ENCODE measurements at places on chromosomes 13 and 19. TPM values are rescaled to one million over a fixed set of nuclear protein-coding genes. Genes with fewer than 3 reads are reported as not detected.

Gene ZNF829
- total RNA-seq, result 3.7 TPM

Gene FBN3
- not detected for total RNA-seq

Gene NCCRP1
- total RNA-seq, result 9.5 TPM

Gene FFAR3
- total RNA-seq, result not detected

Gene PGLYRP2
- total RNA-seq, result not detected

Gene C19orf53
- 45.8 TPM for total RNA-seq

Gene SLITRK1
- not detected for total RNA-seq

Gene PTGIR
- not detected for total RNA-seq

Gene KLK8
- 91.1 TPM for total RNA-seq

Gene CD37
- total RNA-seq, result not detected

Gene RXFP2
- not detected for total RNA-seq

Gene TEX29
- total RNA-seq, result not detected

Gene SIGLEC5
- total RNA-seq, result not detected

Gene C19orf85
- not detected for total RNA-seq

Gene FOXA3
- total RNA-seq, result not detected

Gene SELENOV
- not detected for total RNA-seq

Gene NLRP5
- not detected for total RNA-seq

Gene FAM216B
- not detected for total RNA-seq

Gene ZNF560
- 0.38 TPM for total RNA-seq

Gene RFPL4A
- not detected for total RNA-seq

Gene GGACT
- 9.0 TPM for total RNA-seq

Gene ZNF582
- total RNA-seq, result 1.1 TPM

Gene ZNF90
- total RNA-seq, result 2.7 TPM

Gene COL4A2
- total RNA-seq, result 7.6 TPM

Gene DBP
- total RNA-seq, result 6.6 TPM

Gene RNF17
- total RNA-seq, result not detected

Gene ZNF540
- total RNA-seq, result under 0.01 TPM

Gene EBI3
- total RNA-seq, result not detected

Gene SYT3
- not detected for total RNA-seq

Gene PLK5
- not detected for total RNA-seq

Gene LPAR2
- total RNA-seq, result 5.6 TPM

Gene MYPOP
- total RNA-seq, result 0.53 TPM

Gene F10
- 0.26 TPM for total RNA-seq

Gene ELSPBP1
- not detected for total RNA-seq

Gene STOML3
- not detected for total RNA-seq

Gene SCGB2B2
- under 0.01 TPM for total RNA-seq

Gene NLRP12
- under 0.01 TPM for total RNA-seq

Gene ABCA7
- total RNA-seq, result 6.8 TPM

Gene LIPE
- total RNA-seq, result 7.6 TPM

Gene PAK4
- total RNA-seq, result 6.8 TPM

Gene CEACAM4
- total RNA-seq, result not detected

Gene PNMA8C
- total RNA-seq, result not detected

Gene MBD3L2
- not detected for total RNA-seq

Gene SIGLEC9
- not detected for total RNA-seq

Measured in bronchial epithelial cell (primary cell).